Stimulated activated CD4-positive, alpha-beta T cell treated with anti-CD3 and anti-CD28 coated beads, Interleukin-1b, Interleukin-23, amount 100 ng/mL, for 4 hours (primary cell): ENCODE measurements at places on chromosomes 5 and 9.

GRCh38 chr9:6584881-6585597 lies 60.5 kb downstream of the GLDC start:
- DNase-seq, result no peak

GRCh38 chr5:68217528-68217927 lies 2.0 kb downstream of the PIK3R1 start:
- DNase-seq, result no peak

DNA sequence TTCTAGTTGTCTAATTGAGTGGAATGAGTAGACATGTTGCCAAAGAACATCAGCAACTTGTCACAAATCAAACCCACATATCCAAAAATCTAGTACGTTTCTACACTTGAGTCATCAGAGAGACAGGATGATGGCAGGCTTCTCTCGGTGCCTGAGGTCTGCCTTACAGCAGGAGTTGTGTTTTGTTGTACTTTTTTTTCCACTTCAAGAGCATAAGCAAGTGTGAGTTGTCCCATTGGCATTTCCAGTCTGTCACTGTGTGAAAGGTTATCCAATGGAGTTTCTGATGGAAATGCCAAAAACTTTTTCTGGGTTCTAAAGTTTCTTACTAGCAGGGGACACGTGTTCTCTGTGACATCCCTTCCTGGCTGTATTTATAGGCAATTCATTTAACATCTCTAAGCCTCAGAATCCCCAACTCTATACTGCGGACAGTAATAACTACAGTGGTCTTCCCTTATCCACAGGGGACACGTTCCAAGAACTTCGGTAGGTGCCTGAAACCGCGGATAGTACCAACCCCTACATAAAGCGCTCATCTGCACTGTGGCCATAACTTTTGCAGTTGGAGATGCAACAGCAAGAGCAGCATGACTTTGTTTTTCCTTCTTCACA lies 246.5 kb downstream of the SYK start:
- no peak for DNase-seq

- no peak for DNase-seq
Observed at GRCh38 chr5:74772359-74772758, 5.3 kb downstream of the NSA2 start.

DNA sequence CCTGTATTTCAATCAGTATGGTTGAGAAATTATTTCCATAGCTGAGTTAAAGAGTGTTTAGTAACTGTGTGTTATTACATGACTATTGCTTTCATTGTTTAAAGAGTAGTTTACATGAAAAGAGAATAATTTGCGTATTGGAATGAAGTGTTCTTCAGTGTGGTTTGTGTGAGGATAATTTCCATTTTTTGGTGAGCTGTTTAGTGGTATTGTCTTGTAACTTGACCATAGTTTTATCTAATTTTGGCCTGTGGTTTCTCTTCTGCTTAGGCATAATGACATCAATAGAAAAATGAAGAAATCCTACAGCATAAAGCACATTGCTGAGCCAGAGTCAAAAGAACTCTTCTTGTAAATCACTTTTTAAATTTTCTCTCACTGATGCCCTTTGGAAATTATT lies 151.2 kb downstream of the SNCAIP start:
- no peak for DNase-seq

DNA sequence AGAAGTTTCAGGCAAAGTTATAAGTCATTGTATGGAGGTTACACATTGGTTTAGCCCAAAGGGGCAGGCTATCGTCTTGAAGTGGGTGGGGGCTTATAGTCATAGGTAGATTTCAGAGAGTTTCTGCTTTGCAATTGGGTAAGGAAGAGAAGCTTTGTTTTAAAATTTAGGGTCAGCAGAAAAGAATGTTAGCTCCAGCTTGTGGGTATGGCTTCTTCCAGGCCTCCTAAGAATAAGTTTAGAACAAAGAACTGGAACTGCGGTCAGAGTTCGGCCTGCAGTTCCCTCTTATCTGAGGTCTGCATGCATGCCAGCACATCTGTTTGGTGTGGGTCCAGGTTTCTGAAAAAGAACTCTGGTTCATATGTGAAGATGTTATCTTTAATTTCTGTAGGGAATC lies 96.1 kb downstream of the CYFIP2 start:
- no peak for DNase-seq

GRCh38 chr9:128001779-128002298 lies 21.1 kb upstream of the EEIG1 start:
- no peak for DNase-seq

GRCh38 chr9:125549039-125549438 lies 158.0 kb downstream of the MAPKAP1 start:
- DNase-seq, result no peak

DNA sequence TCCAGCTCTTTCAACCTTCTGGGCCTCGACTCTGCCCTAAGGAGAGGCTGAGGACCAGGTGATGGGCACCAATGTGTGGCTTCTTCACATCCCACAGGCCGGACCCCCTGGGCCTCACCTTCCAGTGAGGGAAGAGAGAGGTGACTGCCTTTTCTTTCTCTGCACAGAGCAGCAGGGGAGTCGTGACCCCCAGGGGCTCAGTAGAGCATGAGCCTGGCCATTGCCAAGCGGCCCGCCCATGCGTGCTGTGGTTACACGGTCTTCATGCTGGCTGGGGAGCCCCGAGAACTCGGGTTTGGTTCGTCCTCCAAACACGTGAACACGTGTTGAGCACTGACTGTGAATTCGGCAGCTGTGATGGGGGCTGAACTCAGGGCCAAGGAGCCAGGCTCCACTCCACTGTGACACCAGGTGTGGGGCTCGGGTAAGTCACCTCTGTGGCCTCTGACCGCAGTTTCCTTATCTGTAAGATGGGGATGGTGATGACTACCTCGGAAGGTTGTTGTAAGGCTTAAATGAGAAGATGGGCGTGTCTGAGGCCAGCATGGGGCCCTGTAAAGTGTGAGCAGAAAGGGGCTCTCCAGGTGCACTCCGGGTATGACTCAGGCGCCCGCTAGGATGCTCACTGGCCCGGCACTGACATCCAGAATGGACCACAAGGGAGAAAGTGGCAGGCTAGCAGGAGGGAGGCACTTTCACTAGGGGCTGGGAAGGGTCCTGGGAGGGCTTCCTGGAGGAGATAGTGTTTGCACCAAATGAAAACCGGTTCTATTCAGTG lies 13.4 kb upstream of the GRHPR start:
- peak; percentile 40 for DNase-seq

DNA sequence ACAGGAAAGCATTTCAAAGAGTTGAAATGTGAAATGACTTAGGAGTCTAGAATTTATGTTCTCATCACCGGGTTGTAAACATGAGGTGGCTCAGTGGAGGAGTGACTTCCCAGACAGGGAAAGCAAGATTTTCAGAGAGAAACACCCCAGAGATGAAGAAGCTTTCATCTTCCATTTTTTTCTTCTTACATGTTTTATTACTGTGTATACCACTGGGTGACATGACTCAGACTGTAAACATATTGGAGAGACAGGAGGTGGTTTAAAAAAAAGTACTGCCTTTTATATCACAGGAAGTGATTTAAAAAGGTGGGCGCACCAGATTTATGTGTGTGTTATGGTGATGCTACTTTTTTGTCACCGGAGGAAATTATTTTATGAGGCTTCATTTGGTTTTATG lies 209.1 kb upstream of the TUT7 start:
- no peak for DNase-seq

- no peak for DNase-seq
Observed at GRCh38 chr9:2743937-2744529, 26.7 kb downstream of the KCNV2 start.

DNA sequence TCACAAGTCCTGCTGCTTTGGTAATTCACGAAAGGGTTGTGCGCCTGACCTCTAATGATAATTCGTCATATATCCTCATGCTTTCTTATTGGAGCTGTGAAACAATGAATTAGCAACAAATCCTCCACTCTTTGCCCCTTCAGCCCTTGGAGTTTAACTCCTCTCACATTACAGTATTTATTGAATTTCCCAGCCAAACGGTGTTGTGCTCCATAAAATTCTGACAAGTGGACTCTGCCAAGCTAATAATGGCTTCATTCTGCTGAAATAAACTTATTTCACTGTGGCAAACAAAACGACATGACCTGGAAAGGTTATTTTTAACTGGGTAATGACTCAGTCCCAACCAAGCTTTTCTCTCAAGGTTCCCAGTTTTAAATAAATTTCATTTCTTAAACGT lies 984.4 kb upstream of the DMAC1 start:
- no peak for DNase-seq

- DNase-seq, result no peak
Observed at GRCh38 chr5:126359884-126360283, 63.3 kb upstream of the GRAMD2B start.

GRCh38 chr9:101083448-101084202 lies 55.1 kb downstream of the PLPPR1 start:
- no peak for DNase-seq

DNA sequence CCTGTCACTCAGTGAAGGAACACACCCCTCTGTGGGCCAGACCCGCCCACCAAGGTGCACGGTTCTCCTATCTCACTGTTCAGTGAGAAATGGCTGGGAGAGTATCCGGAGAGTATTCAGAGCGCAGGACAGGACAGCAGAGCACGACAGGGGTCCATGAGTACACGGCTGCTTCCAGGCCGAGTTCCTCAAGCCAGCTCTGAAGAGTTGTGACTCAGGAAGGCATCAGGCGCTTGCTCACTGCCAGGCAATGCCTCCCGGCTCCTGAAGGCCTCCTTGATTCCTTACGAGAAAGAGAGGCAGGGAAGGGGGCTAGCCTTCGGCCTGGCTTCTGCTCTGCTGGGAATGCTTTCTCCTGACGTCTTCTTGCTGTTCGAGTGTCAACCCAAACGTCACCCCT lies 132.1 kb upstream of the PPP1R26 start:
- no peak for DNase-seq

GRCh38 chr5:67265951-67266350 lies 69.4 kb upstream of the CD180 start:
- DNase-seq, result no peak

GRCh38 chr5:116880150-116880549 lies 305.5 kb upstream of the SEMA6A start:
- DNase-seq, result no peak

- no peak for DNase-seq
Observed at GRCh38 chr9:83623679-83624076, 735 bp downstream of the IDNK start.

DNA sequence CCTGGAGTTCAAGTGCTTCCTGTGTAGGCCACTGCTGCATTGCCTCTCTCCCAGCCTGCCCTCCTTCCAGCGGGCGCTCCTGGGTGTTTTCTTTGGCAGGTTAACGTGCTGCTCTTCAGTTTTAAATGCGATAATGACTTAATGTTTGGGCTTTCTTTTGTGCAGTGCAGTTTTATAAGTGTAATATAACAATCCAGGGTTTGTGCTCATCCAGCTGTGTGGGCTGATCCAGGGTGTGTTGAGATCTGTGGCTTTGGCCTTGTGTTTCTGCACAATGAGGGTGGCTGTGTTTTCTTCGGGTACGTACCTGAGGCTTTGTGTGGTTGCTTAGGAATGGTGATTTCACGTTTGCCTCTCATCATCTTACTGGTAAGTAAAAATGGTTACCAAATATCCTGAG lies 50.6 kb downstream of the PCSK5 start:
- no peak for DNase-seq

DNA sequence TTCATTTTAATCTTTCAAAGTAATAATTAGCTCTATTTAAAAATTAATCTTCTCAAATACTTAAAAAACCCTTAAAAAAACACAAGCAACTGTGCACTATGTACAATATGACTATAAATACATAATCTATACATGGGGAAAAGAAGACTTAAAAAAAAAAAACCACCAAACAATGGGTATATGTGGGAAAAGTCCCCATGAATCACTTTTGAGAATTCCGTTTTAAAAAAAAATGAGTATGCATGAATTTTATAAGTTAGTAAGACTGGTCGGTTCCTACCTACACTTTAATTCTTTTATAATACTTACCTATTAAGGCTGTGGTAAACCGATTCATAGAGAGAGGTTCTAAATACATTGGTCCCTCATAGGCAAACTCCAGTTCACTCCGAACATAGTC lies 27.7 kb downstream of the RNF145 start:
- DNase-seq, result no peak

DNA sequence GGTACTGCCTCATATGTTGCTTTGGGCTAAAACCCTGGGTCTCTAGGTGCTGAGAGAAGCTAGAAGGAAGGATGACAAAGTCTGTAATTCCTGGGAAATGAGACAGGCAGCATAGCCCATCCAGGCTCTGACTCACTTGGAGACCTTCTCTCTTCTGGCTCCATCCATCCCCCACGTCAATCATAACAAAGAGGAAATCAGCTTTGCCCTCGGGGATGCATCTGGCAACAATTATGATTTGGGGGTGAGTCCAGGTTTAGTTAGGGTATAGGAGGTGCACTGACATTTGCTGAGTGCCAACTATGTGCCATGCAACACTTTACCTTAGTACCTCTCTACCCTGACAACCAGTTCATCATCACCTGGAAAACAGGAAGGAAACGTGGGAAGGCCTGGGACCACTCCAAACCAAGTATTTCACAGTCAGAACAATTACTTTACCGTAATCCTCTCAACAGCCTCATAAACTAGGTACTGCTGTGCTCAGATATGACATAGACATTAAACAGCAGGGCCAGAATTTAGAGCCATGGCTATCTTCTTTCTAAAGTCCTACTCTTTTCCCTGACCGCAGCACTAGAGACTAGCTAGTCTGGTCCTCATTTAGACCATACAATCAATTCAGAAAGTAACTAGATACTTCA lies 39.1 kb upstream of the GZMA start:
- no peak for DNase-seq
